ENCODE measurements at places on chromosomes 1 and 21.

- DNase-seq = no peak
Measured at GRCh38 chr21:26753822-26754221, 91.4 kb downstream of the ADAMTS1 start.

DNA sequence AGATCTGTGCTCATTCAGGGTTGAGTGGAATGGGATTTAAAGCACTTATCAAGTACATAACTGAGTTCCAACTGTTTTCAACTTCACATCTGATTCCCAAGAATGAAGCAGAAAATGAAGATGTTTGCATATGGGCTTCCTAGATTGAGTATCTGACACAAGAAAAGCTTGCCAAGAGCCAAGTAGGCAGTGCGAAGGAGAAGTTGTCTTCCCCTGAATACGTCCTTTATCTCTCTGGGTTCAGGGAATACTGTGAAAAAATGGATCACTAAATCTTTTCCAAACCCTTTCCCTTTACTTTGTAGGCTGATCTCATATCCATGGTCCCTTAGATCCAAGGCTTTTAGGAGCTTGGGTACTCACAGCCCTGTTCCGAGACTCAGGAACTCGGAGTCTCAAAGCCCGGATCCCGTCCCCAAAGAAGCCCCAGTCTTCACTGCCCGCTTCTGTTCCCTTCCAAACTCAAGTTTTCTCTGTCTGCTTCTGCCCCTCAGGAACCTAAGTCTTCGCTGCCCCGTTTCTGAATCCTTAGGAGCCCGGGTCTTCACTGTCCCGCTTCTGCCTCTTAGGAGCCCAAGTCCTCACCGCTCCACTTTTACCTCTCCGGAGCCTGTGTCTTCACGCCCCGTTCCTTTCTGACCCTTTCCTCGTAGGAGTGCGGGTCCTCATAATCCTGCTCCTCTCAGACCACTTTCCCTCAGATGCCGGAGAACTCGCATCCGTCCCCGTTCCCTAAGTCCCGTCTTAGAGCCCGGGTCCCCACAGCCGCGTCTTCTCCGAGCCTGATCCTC, 616 bp downstream of the TAF12 start:
- no peak for DNase-seq

GRCh38 chr1:93078203-93078602, 880 bp upstream of the MTF2 start:
- no peak for DNase-seq

DNA sequence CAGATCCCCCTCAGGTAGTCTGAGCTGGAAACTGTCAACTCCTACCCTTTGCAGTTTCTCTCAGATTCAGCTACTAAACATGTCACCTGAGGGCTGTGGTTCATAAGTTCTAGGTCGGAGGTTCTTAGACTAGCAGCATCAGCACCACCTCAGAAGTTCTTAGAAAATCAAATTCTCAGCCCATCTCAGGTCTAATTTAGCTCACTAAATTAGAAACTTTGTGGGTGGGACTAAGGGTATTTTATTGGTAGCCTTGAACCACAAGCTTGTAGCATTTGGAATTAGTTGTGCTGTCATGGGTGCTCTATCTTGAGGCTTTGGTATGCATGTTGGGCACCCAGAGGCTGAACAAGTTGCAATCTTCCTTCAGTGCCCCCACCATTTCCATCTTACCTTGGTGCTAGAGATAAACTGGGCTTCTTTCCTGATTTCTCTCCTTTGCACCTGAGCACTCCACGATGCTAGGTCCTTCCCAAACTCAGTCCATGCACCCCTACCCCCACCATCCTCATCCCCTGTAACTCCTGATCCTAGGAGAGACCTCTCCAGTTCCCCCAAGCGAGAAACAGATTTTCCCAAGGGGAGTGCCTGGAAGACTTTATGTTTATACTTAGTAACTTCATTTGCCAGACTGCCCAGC, 54.2 kb downstream of the S1PR1 start:
- DNase-seq = no peak

DNA sequence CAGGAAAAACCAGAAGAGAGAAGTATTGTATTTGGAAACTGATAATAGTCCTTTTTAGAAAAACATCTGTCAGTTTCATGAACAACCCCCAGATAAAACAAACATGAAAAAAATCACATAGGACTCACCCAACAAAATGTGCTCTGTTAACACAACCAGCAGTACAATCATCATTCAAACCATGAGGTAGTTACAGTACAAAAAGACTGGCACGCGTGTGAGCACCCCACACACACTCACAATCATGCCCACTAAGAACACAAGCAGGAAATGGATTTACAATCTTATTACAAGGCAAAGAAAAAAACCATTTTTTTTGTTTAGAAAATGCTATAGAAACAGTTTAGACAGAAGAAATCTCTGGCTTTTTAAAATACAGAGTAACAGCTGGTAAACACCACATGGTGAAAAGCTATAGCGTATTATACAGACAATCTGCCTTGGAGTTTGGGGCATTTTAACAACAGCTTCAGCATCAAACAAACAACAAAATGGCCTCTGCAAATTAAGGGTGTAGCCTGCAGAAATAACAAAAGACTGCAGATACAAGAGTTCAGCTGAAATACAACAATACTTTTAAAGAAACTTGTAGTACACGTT, 180.0 kb downstream of the CDC7 start:
- no peak for DNase-seq

GRCh38 chr1:207910591-207911354, at the start of gene CD34:
TSS of gene CD34 (minus strand) at chr1:207911125. CDS start at chr1:207911080, 45 bp downstream.
- DNase-seq = no peak

- DNase-seq = no peak
Measured at GRCh38 chr1:156344409-156344808, 6.1 kb downstream of the TSACC start.

DNA sequence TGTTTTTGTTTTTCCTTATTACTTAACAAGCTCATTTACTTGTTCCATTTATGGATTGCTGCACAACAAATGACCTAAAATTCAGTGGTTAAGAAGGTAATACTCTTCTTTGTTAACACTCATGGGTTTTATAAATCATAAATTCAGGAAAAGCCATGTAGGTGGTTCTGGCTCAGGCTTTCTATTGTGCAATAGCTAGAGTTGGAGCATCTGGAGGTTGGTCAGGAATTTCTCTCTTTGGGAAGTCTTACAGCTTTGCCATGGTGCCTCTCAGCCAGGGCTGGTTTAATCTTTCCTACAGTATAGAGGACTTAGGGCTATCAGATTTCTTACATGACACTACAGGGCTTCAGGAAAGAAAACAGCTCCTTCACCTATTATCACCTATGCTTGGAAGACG, 1677.1 kb downstream of the KCNT2 start:
- no peak for DNase-seq

GRCh38 chr1:164337885-164338284, 221.1 kb upstream of the PBX1 start:
- DNase-seq = no peak

DNA sequence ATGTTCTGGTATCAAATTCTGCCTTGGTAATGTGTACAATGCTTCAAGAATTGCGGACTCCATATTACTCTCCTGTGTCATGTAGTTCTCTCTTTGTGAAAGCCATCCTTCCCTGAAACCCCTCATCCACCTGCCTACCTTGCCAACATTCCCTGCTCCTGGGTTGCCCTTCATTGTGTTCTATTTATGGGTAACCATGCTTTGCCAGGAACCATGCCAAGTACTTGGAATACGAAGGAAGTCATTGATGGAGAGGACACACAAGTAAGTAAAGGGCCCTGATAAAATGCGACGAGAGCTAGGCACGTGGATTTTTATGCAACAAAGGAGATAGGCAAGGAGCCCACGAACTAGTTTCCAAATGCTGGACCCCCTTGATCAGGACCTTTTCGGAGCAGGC, 300.8 kb downstream of the DISC1 start:
- no peak for DNase-seq

GRCh38 chr1:165116171-165116570, 240.3 kb downstream of the LMX1A start:
- DNase-seq = no peak

DNA sequence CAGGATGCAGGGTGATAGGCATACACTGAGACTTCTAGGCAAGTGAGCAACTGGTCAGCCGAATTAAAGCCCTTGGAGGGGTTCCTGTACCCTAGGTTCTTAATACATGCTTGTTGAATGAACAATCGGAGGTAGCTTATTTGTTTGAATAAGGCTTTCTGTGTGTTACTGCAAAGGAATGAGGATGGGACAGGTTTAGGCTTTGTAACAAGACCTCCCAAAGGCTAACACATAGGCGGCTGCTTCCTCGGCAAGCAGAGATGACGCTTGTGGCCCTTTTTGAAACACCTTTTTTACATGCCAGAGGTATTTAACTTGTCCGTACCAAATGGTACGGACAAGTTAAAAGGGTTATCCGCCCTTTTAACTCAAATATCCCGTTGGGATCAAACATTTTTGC, 511.6 kb downstream of the KIF26B start:
- no peak for DNase-seq

DNA sequence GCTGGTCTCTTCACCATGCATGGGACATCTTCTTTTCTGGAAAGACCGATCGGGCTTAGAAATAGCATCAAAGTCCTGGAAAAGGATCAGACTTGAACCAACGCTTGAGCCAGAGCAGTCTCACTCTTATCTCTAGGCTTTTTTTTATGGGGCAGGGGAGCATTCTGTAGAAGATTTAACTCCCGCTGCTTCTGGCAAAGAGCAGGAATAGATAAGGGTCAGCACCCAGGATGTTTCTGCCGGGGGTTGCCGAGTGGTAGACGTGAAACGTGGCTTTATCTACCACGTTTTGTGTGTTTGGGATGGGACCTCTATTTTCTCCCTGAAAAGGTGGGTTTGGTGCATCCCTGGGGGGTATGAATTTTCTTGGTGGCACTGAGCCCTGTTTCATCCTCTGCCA, 18.8 kb downstream of the SPSB1 start:
- DNase-seq = no peak

GRCh38 chr1:1629430-1630190, 2.4 kb upstream of the MMP23B start:
- DNase-seq = no peak

DNA sequence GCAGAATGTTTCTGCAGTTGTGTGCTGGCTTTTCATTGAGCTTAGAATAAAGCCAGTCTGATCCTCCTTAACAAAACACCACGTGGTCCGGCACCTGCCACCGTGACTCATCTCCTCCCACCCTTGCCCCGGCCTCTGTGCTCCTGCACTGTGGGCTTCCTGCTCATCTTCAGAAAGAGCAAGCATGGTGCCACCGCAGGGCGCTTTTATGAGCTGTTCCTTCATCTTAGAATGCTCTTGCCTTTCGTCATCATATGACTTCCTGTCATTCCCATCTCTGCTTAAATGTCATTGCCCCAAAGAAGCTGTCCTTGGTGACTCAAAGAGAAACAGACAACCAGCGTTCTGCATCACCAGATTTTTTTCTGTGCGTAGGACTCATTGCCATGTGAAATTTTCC, 117.8 kb downstream of the HHAT start:
- peak; percentile 65 for DNase-seq

- DNase-seq = no peak
Measured at GRCh38 chr1:60224523-60224922, 151.0 kb upstream of the C1orf87 start.

DNA sequence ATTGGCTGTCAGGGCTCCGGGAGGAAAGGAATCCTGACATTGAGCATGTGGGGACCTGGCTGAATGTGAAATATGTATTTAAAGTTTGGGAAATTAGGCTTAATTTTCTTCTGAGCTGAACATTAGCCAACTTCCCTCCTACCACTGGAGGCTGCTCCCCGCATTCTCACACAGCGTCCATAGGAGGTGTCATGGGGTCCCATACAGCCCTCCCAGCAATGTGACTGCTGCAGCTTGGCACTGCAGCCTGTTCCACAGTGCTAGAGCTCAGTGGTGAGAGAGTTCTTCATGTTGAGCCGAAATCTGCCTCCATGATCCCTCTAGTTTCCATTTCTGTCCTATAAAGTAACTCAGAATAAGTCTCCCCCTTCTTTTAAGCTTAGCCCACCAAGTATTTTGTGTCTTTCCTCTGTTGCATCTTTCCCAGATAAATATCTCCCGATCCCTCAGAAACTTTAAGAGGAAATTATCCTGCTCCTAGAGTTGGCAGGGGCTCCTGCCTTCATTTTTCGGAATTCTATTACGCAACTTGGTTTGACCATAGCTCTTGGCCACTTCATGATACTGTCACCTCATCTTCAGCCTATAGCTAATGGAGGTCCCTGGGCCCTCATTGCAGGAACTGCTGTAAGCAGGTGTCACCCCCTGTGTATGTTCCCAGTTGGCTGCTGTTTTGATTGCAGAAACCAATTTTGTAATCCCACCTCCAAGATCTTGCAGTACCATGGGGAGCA, 2.0 kb downstream of the FCRL6 start:
- DNase-seq = no peak

GRCh38 chr1:60113596-60113995, 40.0 kb upstream of the C1orf87 start:
- DNase-seq = no peak

DNA sequence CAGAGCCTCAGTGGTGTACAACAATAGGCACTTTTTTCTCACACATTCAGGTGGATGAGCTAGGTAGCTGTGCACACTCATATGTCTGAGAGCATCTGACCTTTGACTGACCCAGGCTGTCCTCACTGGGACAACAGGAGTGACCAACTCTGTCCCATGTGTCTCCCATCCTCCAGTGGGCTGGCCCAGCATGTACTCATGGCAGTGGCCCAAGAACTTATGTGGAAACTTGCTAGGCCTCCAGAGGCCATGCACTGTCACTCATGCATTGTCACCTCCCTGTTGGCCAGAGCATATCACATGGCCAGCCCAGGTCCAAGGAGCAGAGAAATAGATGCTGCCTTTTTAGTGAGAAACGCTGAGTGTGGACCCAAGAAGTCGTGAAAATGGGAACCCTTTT, 158.8 kb downstream of the IGSF21 start:
- no peak for DNase-seq

DNA sequence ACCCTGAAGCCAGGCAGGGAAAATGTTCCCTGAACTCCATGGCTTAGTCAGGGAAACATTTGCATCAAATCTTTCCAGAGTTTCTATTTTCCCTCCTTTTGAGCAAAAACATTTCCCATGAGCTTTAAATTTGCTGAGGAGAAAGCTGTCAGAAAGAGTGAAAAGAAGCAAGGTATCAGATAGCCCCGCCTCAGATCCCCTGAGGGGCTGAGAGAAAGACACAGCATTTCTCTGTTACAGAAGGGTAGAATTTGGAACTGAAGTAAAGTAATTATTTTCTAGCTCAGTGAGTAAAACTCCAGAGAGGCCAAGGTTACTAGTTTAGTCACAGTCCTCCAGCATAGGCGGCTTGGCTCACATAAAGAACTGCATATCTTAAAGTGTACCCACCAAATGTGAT, 10.6 kb downstream of the FMO1 start:
- DNase-seq = peak; percentile 23

GRCh38 chr1:147272042-147272441, 29.6 kb downstream of the CHD1L start:
- no peak for DNase-seq

- no peak for DNase-seq
Measured at GRCh38 chr1:183270541-183271141, 84.6 kb downstream of the LAMC2 start.
